ENCODE measurements at places on chromosomes 5 and 9.
A peak's percentile ranks its signal among the peaks of the same experiment; 100 is the strongest.

DNA sequence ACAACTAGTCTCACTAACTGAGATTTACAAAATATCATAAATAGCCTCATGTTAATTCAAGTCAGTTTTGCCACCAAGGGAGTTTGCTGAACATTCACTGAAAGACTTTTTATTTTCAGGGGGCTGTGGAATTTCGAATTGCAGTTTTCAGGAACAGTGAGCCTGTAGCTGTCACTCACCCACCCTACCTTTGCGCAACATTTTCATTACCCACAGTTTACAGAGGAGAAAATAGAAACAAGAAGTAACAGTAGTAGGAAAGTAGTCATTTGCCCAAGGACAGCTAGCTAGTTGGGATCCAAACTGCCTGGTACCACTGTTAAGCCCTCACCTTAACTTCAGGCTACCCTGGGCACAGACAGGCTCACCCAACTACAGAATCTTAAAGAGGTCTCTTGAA lies 154.1 kb downstream of the ADAMTS12 start:
- no peak for DNase-seq

GRCh38 chr5:7754997-7755596 lies 95.8 kb downstream of the CFAP90 start:
- no peak for DNase-seq

DNA sequence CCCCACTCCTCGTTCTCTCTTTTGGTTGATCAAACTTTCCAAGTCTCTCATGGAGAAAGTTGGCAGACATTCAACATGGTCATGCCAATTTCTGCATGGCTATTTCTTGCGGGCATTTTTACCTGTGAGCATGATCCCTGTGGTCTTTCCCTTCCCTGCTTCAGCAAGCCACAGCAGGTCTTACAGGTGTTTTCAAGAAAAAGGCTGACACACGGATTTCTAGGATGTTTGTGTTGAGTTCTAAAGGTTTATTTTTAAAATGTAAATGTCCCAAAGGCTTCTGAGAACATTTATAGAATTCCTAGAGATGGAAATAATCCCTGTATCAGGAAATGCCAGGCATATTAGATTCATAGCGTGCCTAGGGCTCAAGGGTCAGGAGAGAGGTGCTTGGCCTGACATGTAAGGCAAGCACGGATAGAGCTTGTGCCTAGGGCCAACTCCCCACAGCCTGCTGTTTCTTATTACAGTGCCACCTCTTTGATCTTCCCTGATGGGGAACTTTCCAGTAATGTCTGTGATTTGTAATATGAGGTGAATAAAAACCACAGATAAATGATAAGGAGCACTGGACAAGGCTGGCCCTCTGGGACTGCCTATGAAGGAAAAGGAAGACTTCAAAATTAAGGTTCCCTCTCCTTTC lies 79.8 kb downstream of the MUSK start:
- DNase-seq, result no peak

GRCh38 chr5:40365342-40366330 lies 314.1 kb upstream of the PTGER4 start:
- no peak for DNase-seq

DNA sequence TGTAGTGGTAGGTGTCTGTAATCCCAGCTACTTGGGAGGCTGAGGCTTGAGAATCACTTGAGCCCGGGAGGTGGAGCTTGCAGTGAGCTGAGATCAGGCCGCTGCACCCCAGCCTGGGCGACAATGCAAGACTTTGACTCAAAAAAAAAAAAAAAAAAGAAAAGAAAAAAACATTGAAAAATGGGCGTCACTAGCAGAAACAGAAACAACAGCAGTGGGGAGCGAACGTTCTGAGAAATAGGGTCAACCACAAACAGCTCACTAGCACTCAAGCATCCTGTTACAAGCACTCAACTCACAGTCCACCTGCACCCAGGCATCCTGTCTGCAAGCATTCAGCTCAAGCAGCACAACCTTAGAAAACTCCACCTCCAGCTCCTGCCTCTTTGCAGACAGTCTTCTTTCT lies 17.2 kb downstream of the TRIM14 start:
- DNase-seq, result no peak

- no peak for DNase-seq
Measured at GRCh38 chr5:29899583-29899982, 1293.9 kb upstream of the CDH6 start.

- DNase-seq, result no peak
Measured at GRCh38 chr9:34987160-34987901, 2.2 kb upstream of the DNAJB5 start.

DNA sequence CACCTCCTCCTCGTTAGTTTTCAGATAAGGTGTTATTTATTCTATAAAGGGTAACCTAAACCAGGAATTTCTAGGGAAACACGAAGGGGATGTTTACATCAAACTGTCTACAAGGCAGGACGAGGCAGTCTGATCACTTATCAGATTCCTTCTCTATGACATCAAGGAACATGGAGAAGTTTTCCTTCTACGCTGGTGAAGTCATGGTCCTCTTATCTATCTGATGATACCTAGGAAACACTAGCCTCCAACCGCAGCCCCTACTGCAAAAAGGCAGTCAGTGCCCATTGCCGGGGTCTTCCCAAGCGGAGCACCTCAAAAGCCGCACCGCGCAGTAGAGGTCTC lies 1.5 kb downstream of the MPDZ start:
- DNase-seq, result no peak

- no peak for DNase-seq
Measured at GRCh38 chr5:83513491-83513890, 41.9 kb downstream of the VCAN start.

- no peak for DNase-seq
Measured at GRCh38 chr9:136886610-136887597, 588 bp downstream of the TRAF2 start.

- no peak for DNase-seq
Measured at GRCh38 chr5:72723581-72723980, 92.9 kb upstream of the TNPO1 start.

DNA sequence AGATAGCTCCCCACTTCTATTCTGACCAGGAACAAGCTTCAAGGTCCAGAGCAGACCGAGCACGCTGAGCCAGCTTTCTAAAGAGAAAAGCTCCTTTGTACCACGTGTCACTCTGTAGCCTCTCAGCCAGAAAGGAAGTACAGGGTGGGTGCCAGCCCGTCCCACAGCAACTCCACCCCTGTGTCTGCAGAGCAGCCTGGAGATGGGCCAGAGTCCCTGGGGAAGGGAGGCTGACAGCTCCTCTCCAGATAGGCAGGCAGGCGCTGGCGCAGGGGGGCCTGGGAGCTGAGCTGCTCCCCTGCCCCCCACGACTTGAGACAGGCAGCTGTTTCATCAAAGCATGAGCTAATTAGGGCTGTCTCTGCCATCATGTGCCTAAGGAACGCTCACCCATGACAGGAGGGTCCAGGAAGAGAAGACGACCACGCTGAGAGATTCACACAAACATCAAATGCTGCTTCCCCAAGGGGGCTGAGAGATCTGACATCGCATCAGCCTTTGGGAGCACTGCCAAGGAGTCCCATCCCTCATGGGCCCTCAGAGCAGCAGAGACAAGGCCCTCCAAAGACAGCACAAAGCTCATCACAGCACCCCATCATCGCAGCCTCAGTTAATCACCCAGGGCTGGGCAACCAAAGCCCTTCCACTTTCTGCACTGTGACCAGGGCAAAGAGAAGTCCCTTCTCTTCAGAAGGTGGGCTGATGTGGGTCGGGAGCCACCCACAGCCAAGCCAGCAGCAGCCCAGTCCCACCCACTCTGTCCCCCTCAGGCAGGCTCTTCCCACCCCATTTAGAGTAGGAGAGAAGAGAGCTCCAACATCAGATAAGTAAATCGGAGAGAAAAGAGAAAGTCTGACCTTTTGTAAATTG lies 78.5 kb upstream of the LRRTM2 start:
- peak; percentile 10 for DNase-seq

- DNase-seq, result no peak
Measured at GRCh38 chr5:122611406-122611805, 163.5 kb upstream of the SNX2 start.

DNA sequence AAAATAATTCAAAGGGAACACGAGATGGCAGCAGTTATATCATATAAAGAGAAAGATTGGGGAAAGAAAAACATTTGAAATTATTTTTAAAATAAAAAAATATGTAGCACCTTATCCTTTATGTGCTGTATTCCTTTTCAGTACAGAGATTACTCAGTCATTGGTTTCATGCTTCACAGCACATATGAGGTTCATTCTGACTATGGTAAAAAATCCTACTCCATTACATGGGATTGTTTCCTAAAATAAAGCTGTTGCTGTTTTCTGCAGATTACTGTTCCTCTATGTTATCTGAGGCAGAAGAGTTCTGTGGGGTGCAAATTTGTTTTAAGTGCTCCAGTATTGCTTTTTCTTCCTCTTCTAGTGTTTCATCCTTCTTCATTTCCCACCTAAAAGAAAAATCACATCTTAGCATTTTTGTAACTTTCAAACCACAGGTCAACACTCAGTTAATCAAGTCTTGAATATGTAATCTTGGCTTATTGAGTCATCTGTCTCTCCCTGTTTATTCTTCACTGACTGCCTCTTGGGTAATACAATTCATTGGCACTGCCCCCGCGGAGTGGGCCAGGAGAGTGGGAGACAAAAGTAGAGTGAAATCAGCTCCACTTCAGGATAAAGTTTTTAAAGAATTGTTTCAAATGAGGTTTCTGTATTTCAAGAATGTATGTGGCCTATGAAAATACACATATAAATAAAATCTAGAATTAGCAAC lies 412.5 kb upstream of the POU5F2 start:
- DNase-seq, result no peak

GRCh38 chr5:138653502-138653901 lies 78.3 kb upstream of the HSPA9 start:
- no peak for DNase-seq

- no peak for DNase-seq
Measured at GRCh38 chr5:128979761-128980160, 14.5 kb downstream of the SLC27A6 start.

DNA sequence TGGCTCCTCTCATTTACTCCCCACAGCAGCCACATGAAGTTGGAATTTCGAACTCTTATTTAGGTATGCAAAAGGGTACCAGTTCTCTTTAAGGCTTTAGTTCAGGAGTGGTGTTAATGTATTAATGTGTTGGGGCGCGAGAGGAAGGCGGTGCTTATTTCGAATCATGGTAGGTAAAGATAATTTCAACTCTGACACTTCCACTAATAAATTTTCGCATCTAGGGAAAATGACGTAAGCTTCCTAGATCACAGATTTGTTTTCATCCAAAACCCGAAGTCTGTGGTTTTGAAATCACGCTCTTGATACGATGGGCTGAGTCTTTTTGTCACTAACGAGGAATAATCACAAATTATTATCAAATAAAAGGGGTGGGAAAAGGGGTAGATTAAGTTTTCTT lies 681 bp downstream of the PPWD1 start:
- DNase-seq, result no peak

DNA sequence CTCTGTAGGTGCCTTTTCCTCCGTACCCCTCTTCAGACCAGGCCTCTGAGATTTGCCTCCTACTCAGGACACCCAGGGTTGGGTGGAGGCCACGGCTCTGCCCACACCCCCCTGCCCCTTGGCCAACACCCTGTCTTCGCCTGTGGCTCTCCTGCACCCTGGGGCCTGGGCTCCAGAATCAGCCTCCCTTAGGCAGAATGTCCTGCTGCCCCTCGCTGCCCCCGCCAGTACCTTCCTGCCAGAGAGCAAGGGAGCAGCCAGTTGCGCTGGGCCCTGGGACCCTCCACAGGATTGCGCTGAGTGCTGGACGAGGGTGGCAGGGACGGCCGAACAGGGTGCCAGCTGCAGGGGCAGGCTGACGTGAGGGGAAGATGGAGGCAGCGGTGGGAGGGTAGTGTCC lies 53.5 kb downstream of the COL5A1 start:
- DNase-seq, result no peak

GRCh38 chr5:125011947-125012346 lies 265.5 kb upstream of the ZNF608 start:
- DNase-seq, result no peak

Data from BJ (cell line).